ENCODE measurements at places on chromosomes 16 and 17. TPM values are rescaled to one million over a fixed set of nuclear protein-coding genes. Genes with fewer than 3 reads are reported as not detected.

DNA sequence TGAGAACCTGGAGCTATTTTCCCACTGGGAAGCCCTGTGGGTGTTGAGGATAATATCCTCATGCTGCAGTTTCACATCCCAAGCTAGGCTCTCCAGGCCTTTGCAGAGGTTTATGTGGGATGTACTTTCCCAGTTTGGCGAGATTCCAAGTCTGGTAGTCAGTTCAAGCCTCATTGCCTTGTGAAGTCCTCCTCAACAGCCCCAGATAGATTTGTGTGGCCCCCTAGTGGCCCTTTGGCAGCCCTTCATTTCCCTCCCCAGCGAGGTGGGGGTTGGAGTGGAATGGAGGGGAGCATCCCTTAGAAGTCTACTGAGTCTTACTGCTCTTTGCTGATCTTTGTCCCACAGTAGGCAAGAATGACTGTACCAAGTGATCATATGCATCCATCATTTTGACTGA lies 137.9 kb downstream of the CDH11 start:
- H3K27ac ChIP-seq, result no peak overlapping the region
- no peaks in the 10 kb centered on the region for H3K27me3 ChIP-seq
- DNase-seq, result peak; percentile 61
- H3K4me3 ChIP-seq, result no peak overlapping the region

GRCh38 chr16:73152386-73153125 lies 104.6 kb upstream of the ZFHX3 start:
- no peak overlapping the region for H3K4me3 ChIP-seq
- no peaks in the 10 kb centered on the region for H3K36me3 ChIP-seq
- H3K4me1 ChIP-seq, result peaks cover 7% of the 10 kb centered on the region
- no peaks in the 10 kb centered on the region for H3K27me3 ChIP-seq

DNA sequence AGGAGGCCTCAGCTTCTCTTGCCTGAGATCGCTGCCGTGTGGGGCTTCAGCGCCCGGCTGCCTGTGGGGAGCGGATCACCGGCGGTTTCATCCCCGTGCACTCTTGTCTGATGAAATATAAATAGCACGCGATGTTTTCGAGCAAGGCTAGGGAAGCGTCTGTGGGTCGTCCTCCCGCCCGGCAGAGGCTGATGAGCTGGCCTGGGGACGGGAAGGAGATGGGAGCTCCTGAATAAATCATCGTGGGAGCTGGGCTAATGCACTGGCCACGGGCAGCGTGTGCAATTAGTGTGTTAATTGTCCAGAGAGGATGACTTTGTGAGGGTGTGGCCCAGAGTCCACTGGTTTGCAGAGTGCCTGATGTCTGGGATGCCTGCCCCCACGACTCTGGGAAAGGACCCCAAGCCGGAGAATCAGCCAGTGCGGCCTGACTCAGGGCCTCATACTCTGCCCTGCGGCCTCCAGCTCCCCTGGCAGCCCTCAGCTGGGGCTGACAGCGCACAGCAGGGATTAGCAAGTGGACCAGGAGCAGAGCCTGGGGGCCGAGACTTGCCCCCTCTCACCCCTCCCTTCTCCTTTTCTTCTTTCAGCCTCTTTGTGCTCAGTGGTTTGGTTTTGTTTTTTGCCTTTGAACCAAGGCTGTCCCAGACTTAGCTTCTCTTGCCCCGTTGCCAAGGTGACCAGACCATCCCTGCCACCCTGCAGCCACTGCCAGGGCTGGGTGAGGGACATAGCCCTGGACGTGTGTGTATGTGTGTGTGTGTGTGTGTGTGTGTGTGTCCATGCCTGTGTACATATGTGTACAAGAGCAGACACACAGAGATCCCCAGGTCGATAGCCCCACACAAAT lies 21.4 kb downstream of the KCNJ12 start:
- DNase-seq, result no peak
- H3K36me3 ChIP-seq, result no peaks in the 10 kb centered on the region
- no peak overlapping the region for H3K27ac ChIP-seq
- peaks cover 14% of the 10 kb centered on the region for H3K4me1 ChIP-seq
- H3K27me3 ChIP-seq, result no peaks in the 10 kb centered on the region

DNA sequence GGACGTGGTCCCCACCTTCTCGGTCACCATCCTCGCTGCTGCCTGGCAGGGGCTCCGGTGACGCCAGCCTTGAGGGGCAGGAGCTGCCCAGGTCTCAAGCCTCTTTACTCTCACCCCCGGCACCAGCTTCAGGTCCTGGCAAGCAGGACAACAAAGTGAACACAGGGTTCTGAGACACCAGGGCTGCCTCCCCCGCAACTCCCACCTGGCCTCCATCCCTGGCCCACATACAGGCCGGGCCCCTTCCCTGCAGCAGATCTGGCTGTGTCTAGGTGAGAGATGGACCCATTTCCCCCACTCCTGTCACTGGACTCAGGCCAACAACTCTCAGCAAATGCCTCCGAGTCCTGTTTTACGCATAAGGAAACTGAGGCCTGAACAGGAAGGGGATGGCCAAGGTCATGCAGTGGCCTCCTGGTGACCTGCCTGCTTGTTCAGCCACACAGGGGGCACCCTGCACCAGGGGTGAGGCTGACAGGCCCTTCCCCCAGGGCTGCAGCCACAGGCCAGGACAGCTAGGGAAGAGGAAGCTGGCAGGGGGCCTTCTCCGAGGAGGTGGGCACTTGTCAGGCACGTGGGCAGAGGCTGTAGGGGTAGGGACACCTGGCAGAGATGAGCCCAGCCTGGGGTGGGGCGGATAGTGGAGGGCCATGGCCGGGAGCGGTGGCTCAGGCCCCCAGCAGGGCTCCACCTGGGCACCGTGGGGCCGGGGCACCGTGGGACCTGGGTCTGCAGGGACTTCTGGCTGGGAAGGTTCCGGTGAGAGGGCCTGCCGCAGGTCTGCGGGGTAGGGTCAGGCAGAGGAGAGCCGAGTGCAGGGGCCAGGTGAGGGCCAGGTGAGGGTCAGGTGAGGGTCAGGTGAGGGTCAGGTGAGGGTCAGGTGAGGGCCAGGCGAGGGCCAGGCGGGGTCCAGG lies 46.7 kb upstream of the PVALEF start:
- peaks cover 9% of the 10 kb centered on the region for H3K4me1 ChIP-seq
- H3K27ac ChIP-seq, result peak overlapping the region; percentile 23

Gene CYB561
- polyA plus RNA-seq, result 41.2 TPM

DNA sequence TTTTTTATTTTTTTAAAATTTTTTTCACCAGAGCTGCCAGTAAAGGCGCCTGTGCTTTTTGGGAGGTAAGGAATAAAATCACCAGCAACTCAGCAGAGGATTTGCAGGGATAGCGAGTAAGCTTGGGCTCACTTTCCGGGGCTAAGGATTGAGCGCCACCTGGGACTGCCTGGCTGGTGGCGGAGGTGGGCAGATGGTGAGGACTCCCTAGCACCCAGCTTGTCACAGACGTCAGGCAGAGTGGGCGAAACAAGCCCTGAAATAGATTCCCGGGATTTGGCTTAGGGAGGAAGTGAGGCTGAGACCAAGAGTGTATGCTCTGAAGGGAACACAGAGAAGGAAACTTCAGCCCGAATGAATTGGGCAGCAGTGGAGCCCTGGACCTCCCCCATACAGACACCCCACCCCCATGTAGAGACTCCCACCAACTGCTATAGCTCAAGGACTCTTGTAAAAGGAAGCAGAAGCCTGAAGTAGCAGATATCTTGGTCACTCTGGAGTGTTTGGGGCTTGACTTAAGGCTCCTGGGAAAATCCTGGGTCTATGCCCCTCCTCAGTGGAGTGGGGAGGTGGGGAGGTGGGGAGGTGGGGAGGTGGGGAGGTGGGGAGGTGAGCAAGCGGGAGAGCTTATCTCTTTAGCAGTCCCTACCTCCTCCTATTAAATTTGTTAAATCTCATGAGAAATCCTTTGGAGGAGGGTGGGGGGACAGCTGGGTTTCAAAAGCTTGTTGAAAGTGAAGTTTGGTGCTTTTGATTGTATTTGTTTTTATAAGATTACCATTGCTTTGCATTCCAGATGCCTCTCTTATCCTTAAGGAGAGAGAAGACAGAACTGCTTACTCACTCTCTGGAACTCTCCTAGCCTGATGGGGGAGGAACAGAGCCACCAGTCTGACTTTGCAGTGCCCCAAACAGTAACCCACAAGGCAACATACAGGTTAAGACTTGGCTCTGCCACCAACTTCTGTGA lies 8.2 kb downstream of the ARL4D start:
- no peak overlapping the region for H3K27ac ChIP-seq
- peaks cover 11% of the 10 kb centered on the region for H3K4me1 ChIP-seq
- no peaks in the 10 kb centered on the region for H3K27me3 ChIP-seq

DNA sequence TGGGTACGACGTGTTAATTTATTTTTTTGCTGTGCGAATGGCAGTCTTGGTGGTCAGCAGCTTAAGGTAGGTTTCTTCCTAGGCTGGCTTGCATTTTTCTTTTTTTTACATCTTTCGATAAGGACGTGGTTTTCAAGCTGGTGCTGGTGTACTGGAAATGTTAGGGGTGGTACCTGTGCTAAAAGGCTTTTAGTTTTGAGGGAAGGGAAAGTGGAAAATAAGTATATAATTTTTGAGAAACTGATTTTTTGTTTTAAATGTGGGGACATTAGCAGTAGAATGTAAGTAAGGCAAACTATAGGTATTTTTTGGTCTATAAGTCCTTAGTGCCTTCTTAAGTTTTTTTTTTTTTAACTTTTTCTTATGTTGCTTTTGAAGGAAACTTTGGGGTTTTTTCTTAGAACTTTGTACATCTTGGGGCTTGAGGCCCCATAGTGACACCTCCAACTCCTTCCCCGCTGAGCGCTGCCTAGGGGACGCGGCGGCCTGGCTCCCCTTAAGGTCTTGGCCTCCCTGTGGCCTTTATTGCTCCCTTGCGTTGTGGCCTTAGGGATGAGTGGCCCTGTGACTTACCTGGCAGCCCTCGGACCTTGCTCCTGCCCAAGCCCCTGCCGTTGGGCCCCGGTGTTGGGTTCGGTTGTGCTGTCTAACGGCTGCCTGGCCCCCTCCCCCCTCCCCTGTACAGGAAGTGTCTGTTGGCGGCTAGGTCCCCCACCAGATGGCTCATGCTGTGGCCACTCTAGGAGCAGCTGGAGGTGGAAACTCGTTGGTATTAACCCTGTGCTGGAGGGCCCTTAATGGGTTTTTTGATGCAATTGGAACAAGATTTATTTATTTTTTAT lies 88.0 kb upstream of the RPRML start:
- H3K4me3 ChIP-seq, result peak overlapping the region; percentile 58
- H3K27ac ChIP-seq, result peak overlapping the region; percentile 85
- H3K4me1 ChIP-seq, result no peaks in the 10 kb centered on the region
- DNase-seq, result peak; percentile 89

- no peaks in the 10 kb centered on the region for H3K4me1 ChIP-seq
- no peak for DNase-seq
- H3K36me3 ChIP-seq, result no peaks in the 10 kb centered on the region
- H3K27me3 ChIP-seq, result no peaks in the 10 kb centered on the region
- no peak overlapping the region for H3K27ac ChIP-seq
- H3K4me3 ChIP-seq, result no peak overlapping the region
Measured at GRCh38 chr16:48101069-48101674, 54.6 kb downstream of the ABCC12 start.
